ENCODE measurements at places on chromosomes 12 and 14. TPM values are rescaled to one million over a fixed set of nuclear protein-coding genes. Genes with fewer than 3 reads are reported as not detected.

GDF11 gene
- 21.9 TPM for total RNA-seq

SERPINA3 gene
- not detected for total RNA-seq

- peaks cover 18% of the 10 kb centered on the region for H3K27me3 ChIP-seq
- peaks cover 49% of the 10 kb centered on the region for H3K4me1 ChIP-seq
- peak overlapping the region; percentile 43 for H3K4me3 ChIP-seq
- DNase-seq = peak; percentile 49
Measured at GRCh38 chr12:53048033-53048779, 1.7 kb upstream of the TNS2 start.

DNA sequence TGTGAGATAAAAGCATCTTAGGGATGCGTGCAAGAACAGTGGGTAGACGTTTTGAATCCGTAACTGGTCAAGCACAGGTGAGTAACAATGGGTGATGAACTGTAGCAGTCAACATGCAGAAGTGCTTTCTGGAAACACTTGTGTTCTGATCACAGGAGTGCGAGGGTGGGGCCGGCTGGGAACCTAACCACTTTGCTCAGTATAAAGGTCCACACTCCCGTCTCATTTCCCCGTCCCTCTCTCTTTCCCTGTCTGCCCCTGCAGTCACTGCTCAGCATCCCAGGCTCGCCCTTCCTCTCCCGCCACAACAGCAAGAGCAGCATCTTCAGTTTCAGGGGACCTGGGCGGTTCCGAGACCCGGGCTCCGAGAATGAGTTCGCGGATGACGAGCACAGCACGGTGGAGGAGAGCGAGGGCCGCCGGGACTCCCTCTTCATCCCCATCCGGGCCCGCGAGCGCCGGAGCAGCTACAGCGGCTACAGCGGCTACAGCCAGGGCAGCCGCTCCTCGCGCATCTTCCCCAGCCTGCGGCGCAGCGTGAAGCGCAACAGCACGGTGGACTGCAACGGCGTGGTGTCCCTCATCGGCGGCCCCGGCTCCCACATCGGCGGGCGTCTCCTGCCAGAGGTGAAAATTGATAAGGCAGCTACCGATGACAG is 127.1 kb downstream of the FIGNL2 start:
- DNase-seq = peak; percentile 65
- no peaks in the 10 kb centered on the region for H3K36me3 ChIP-seq
- H3K4me1 ChIP-seq = no peaks in the 10 kb centered on the region

- H3K4me1 ChIP-seq = no peaks in the 10 kb centered on the region
- H3K36me3 ChIP-seq = no peaks in the 10 kb centered on the region
- H3K27ac ChIP-seq = no peak overlapping the region
- DNase-seq = no peak
- no peaks in the 10 kb centered on the region for H3K27me3 ChIP-seq
Measured at GRCh38 chr12:107598906-107599305, 86.7 kb upstream of the PWP1 start.

GRCh38 chr14:105061428-105062047 is 3.7 kb downstream of the GPR132 start:
- no peak for DNase-seq
- peaks cover 22% of the 10 kb centered on the region for H3K4me1 ChIP-seq
- no peak overlapping the region for H3K4me3 ChIP-seq
- peaks cover 6% of the 10 kb centered on the region for H3K27me3 ChIP-seq

- H3K36me3 ChIP-seq = no peaks in the 10 kb centered on the region
- no peak for DNase-seq
- H3K27me3 ChIP-seq = no peaks in the 10 kb centered on the region
- no peak overlapping the region for H3K4me3 ChIP-seq
Measured at GRCh38 chr12:67498991-67499390, 149.6 kb upstream of the DYRK2 start.

- DNase-seq = no peak
- no peaks in the 10 kb centered on the region for H3K36me3 ChIP-seq
- H3K4me3 ChIP-seq = no peak overlapping the region
- H3K27ac ChIP-seq = no peak overlapping the region
Measured at GRCh38 chr12:97886511-97887176, 424.0 kb downstream of the RMST start.

DNA sequence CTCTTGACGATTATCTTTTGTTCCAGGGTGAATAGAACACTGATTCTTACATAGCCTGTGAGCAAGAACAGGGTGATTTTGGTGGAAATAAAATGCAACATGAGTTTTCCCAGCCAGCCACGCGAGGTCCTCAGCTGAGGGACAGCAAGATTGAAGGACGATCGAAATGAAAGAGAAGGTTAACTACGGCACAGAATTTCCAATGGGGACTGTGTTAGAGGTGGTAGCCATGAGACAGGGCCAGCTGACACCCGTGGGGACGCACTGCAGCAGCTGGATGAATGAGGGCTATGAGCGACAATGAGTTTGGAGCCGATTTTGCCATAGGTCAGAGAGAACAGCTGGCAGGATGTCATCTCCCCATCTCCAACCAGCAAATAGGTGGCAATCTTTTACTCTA is 243.4 kb upstream of the PELI2 start:
- no peaks in the 10 kb centered on the region for H3K27me3 ChIP-seq
- H3K4me3 ChIP-seq = no peak overlapping the region
- DNase-seq = no peak
- no peaks in the 10 kb centered on the region for H3K36me3 ChIP-seq
- no peaks in the 10 kb centered on the region for H3K4me1 ChIP-seq

CLEC2A gene
- total RNA-seq = not detected

DNA sequence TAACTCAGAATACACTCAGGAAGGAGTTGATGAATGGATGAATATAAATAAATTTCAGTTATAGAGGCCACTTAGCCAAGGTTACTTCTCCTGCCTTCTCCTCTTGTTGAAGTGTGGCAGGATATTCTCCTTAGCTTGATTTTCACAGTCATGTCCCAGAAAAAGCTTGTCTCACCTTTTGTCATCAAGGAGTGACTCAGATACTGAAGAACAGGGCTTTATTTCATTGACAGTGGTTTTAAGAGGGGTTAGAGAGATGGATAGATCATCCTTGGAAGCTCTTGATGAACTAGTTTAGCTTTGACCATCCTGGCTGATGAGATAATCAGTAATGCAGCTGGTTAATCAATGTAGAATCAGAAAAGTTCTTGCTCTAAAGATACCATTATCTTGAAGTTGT is 35.0 kb upstream of the CFAP54 start:
- H3K36me3 ChIP-seq = no peaks in the 10 kb centered on the region
- no peak overlapping the region for H3K4me3 ChIP-seq
- H3K4me1 ChIP-seq = no peaks in the 10 kb centered on the region

GRCh38 chr12:49979016-49979586 is 6.4 kb downstream of the AQP6 start:
- H3K27ac ChIP-seq = no peak overlapping the region
- no peaks in the 10 kb centered on the region for H3K27me3 ChIP-seq
- no peak overlapping the region for H3K4me3 ChIP-seq
- no peaks in the 10 kb centered on the region for H3K36me3 ChIP-seq
- DNase-seq = no peak
- H3K4me1 ChIP-seq = peaks cover 32% of the 10 kb centered on the region

DNA sequence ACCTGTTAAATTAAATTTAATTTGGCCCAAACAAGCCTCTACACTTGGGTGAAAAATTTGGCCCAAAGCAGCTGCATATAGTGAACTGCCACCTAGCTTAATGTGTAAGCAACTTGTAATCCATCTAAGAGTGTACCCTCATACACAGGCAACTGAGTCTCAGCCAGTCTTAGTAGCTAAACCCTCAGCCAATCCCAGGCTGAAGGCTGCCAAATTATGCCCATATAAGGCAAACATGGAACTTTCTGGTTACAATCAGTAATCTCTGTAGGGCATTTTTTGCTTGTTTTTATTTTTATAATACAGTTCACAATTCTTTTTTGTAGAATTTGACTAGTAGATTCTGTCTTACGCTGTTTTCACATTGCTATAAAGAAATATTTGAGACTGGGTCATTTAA is 958.7 kb downstream of the FSCB start:
- no peaks in the 10 kb centered on the region for H3K27me3 ChIP-seq
- no peak for DNase-seq
- no peaks in the 10 kb centered on the region for H3K36me3 ChIP-seq
- no peak overlapping the region for H3K27ac ChIP-seq

- H3K27me3 ChIP-seq = no peaks in the 10 kb centered on the region
- H3K4me1 ChIP-seq = no peaks in the 10 kb centered on the region
- H3K27ac ChIP-seq = no peak overlapping the region
- DNase-seq = no peak
- no peaks in the 10 kb centered on the region for H3K36me3 ChIP-seq
- H3K4me3 ChIP-seq = no peak overlapping the region
Measured at GRCh38 chr14:64948612-64949210, 6.2 kb upstream of the GPX2 start.

DNA sequence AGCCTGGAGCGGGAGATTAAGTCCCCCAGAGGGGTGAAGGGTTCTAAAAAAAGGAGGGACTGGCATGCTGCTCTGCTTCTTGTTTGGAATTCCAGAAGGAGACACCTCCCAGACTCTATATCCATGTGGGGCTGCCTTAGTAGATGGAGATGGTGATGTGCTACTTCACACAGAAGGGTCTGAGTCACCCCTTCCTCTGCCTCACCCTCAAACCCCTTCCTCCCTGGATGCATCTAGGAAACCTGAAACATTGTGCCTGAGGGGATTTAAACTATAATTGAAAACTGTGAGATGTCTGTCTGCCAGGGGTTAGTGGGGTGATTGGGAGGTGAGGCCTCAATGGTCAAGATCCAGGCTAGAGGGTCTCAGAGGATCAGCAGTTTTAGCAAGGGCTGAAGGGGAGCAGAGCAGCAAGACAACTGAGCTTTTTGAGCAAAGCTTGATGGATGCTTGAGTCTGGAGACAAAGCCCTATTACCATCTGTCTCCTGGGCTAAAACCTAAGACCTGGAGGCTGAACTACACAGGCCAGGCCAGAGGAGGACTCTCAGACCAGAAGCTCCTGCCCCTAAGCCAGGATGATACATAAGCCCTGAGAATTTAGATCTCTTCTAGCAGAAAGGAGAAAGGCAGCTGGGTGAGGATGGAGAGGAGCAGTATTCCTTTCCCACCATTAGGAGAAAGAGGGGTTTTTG is 314.7 kb upstream of the ATP2B1 start:
- peaks cover 4% of the 10 kb centered on the region for H3K4me1 ChIP-seq
- DNase-seq = no peak
- no peak overlapping the region for H3K27ac ChIP-seq
- H3K36me3 ChIP-seq = no peaks in the 10 kb centered on the region

KRT82 gene
- not detected for total RNA-seq

- H3K4me1 ChIP-seq = no peaks in the 10 kb centered on the region
- no peaks in the 10 kb centered on the region for H3K27me3 ChIP-seq
- no peaks in the 10 kb centered on the region for H3K36me3 ChIP-seq
- no peak overlapping the region for H3K4me3 ChIP-seq
Measured at GRCh38 chr12:56905852-56906251, 28.4 kb downstream of the SDR9C7 start.

DNA sequence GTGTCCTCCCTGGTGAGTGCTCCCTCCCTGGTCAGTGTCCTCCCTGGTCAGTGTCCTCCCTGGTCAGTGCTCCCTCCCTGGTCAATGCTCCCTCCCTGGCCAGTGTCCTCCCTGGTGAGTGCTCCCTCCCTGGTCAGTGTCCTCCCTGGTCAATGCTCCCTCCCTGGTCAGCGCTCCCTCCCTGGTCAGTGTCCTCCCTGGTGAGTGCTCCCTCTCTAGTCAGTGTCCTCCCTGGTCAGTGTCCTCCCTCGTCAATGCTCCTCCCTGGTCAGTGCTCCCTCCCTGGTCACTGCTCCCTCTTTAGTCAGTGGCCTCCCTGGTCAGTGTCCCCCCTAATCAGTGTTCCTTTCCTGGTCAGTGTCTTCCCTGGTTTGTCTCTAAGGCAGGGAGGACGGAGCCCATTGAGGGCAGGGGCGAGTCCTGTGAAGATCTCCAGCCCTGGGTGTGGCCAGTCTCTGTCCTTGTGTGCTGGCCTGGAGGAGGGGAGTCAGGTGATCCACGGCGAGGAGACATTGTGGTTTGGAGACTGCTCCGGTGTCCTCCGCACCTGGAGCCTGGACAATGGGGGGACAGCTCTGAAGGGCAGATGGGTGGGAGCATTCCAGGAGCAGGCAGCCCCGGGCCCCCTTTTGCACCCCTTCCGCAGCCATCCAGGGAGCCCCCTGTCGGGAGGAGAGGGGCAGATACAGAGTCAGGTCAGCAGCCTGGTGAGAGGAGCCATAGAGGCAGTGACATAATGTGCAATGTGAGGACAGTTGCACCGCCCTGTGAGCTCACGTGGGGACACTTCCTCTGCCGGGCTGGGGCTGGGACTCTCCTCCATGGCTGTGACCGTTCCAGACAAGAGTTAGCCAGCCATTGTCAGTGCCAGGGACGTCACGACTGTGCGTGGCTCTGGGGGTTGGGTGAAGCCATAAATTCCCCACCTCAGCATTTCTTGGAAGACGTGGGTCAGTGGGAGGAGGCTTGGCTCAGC is 93.4 kb downstream of the ADGRD1 start:
- no peaks in the 10 kb centered on the region for H3K4me1 ChIP-seq
- no peak overlapping the region for H3K27ac ChIP-seq
- no peaks in the 10 kb centered on the region for H3K36me3 ChIP-seq
- H3K4me3 ChIP-seq = no peak overlapping the region
- no peak for DNase-seq

RNFT2 gene
- 26.9 TPM for total RNA-seq

DNA sequence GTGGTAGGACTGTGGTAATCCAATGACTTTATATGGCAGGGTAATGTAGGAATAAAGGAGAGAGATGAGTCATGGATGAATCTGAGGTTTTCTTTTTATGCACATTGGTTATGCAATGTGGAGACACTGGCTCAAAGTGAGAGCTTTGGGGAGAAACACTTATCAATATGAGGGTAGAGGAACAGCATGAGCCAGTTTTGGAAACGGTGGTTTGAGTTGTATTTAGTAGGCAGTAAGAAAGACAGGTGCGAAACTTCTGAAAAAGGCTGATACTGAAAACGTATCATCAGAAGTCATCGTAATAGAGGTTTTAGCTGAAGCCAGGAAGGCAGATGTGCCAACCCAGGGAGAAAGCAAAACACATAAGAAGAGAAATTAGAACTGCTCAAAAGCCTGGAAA is 854.8 kb upstream of the SEL1L start:
- H3K27ac ChIP-seq = no peak overlapping the region
- no peaks in the 10 kb centered on the region for H3K4me1 ChIP-seq
- no peak for DNase-seq
- H3K27me3 ChIP-seq = no peaks in the 10 kb centered on the region
- no peak overlapping the region for H3K4me3 ChIP-seq

DNA sequence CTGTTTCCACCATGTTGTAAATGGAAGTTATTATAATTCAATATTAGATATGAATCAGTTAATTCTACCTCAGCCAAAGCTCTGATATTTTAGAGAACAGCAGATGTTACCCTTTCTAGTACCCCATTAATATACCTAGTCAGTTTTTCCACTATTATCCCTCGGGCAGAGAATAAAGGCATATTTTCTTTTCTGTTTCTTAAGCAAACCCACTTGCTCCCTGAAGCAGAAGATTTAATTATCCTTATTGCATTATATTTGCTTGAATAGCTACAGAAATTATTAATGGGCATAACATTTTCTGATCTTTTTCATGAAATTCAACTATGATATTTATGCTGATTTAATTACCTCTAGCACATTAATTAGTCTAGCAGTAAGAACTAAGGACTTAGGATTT is 832.9 kb upstream of the FBXO33 start:
- H3K4me1 ChIP-seq = no peaks in the 10 kb centered on the region
- no peak for DNase-seq

CIROP gene
- 0.06 TPM for total RNA-seq
